NCI-H2029 treated with DMSO at 0.1 percent for 48 hours (cell line): ENCODE measurements at places on chromosomes 6 and 20.
A peak's percentile ranks its signal among the peaks of the same experiment; 100 is the strongest.

DNA sequence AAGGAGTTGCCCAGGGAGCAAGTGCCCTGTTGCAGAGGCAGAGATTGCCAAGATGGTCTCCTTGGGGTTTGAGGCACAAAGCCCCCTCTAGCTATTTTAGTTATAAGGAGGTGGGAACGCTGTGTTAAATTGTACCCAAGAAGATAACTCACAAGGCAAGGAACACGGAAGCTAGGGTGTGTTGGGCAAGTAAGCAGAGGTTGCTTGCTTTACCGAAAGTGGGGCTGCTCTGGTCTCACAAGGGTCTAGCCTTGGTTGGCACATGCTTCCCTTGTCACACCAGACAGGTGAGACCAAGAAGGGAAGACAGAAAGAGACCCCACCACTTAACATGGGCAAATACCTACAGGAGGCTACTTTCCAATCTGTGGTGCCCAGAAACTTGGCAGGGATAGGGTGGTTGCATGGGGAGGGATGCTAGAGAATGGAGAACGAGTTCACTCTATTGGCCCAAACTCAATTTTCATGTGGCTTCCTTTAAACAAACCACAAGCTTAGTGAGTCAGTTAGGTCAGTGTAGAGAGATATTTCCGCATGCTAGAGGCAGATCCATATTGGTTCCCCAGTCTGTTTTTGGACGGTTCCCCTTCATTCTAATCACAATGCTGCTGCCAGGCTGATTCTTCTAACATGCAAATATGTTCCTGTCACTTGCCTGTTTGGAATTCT, 42.4 kb downstream of the PLAGL1 start:
- no peak for DNase-seq

DNA sequence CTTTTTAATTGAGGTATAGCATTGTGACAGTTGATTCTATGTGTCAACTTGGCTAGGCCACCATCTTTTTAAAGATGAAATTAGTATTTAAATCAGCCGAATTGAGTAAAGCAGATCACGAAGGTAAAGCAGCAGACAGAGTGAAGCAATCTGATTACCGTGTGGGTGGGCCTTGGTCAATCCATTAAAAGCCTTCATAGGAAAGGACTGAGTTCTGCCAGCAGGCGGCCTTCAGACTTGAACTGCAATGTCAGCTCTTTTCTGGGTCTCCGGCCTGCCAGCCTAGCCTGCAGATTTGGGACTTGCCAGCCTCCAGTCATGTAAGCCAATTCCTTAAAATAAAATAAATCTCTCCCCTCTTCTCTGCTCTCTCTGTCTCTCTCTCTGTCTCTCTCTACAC, 22.4 kb upstream of the TGM2 start:
- no peak for DNase-seq

DNA sequence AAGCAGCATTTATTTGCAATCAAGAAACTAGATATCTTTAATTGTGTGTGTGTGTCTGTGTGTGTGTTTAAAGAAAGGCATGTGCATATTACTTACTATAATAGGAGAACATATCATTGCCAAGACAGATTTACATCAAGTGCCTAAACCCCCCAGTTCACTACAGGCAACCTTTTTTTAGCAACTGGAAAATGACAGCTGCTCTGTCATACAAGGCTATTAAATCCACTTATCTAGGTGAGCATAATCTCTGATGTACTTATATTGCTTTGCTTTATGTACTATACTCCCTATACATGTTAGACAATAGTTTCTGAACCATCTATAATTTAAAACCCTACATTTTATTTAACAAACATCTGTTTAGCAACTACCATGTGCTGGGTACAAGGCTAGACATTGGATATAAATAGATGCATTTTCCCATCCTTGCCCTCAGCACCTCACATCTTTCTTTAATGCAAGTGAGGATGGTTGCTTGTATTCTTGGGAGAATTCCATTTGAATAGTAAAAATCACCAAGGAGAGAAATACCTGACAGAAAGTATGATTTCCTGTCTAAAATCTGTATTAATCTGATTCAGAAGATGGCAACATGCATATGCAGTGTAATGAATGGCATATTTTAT, 398.3 kb downstream of the LAMA2 start:
- no peak for DNase-seq

DNA sequence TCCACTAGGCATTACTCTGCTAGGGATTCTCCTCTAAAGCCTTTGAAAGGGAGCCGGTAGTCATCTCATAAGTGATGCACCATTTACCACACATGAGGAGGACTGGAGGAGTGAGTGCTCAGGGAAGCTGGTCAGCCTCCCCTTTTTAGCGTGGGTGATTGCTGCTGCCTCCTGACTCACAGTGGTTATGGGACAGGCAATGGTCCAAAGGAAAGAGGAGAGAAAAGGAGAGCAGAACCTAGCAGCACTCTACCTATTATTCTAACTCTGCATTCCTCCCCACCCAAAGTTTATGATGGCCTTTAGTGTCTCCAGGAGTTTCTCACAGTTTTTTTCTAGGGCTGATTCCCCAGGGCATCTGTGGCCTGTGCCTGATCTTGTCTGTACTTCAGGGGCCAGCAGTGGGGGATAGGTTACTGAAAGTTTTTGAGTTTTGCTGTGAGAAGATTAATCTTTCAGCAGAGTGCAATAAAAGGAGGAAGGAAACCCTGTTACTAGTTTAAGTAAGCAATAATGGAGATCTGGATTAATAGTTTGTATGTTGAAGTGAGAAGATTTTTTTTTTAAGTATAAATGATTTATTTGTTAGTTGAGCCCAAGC, 36.4 kb upstream of the GCLC start:
- no peak for DNase-seq

- no peak for DNase-seq
These were observed 118.7 kb downstream of the CLIC5 start for GRCh38 chr6:45896783-45897441.

DNA sequence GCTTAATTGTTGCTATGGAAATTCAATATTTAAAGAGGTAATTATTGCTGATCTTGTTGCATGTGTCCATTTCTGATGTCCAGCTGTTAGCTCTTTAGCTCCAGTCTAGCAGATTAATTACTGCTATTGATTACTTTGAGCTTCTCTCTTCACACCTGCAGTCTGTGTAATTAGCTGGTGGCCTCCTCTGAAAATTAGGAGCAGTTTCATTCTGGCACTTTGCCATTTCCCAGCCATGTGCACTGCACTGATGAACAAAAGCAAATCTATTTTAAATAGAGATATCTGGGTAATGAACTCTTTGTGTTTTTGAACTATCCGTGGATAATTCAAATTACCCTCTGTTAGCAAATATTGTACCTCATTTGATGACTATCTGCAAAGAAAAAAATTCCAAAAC, 275.9 kb downstream of the RNF144B start:
- DNase-seq = no peak

DNA sequence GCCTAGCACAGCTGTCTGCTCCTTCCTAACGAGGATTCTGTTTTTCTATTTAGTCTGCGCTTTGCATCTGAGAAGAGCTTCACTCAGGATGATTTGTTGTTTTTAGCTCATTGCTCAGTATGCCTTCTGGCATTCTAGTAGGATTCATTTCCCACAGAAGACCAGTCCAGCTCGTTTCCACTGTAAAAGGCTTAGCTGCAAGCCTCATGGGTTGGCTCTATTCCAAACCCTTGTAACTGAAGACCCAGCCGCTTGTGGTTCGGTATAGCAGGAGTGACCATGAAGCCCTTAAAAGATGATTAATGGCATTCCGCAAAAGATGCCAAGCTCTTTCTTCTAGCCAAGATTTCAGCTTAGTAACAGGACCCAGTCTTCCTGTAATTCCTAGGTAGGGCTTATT, 7.2 kb downstream of the ADGRF1 start:
- DNase-seq = peak; percentile 93
